ENCODE measurements at places on chromosomes 4 and X. TPM values are rescaled to one million over a fixed set of nuclear protein-coding genes. Genes with fewer than 3 reads are reported as not detected.

- no peaks in the 10 kb centered on the region for H3K36me3 ChIP-seq
- H3K4me3 ChIP-seq = no peak overlapping the region
- no peaks in the 10 kb centered on the region for H3K4me1 ChIP-seq
- no peaks in the 10 kb centered on the region for H3K27me3 ChIP-seq
- H3K27ac ChIP-seq = no peak overlapping the region
Observed at GRCh38 chr4:131296192-131296591, 1852.9 kb upstream of the PCDH10 start.

GRCh38 chrX:87299563-87300160, 217.9 kb upstream of the KLHL4 start:
- DNase-seq = peak; percentile 54
- H3K27me3 ChIP-seq = no peaks in the 10 kb centered on the region
- no peak overlapping the region for H3K27ac ChIP-seq
- H3K4me1 ChIP-seq = no peaks in the 10 kb centered on the region
- no peak overlapping the region for H3K4me3 ChIP-seq

The SPIN2A gene
- 0.51 TPM for total RNA-seq

DNA sequence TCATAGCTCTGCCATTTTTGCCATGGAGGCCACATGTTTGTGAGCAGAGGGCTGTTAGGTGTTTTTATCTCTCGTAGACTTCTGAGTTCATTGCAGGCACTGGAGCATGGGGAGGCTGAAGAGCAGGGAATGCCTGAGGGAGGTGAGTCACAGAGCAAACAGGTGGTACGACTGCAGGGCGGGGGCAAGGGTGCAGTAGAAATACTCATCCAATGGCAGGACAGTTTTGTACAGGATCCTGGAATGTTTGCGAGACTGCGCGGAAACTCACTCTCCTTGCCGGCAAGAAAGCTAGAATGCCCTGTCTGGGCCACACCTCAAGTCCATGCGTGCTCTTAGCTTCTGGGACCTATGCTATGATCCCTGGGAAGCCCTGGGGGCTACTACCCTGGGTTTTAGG, 20.0 kb upstream of the VCX2 start:
- H3K27ac ChIP-seq = no peak overlapping the region
- DNase-seq = no peak
- H3K36me3 ChIP-seq = no peaks in the 10 kb centered on the region
- no peaks in the 10 kb centered on the region for H3K4me1 ChIP-seq
- no peaks in the 10 kb centered on the region for H3K27me3 ChIP-seq
- no peak overlapping the region for H3K4me3 ChIP-seq

The ZXDB gene
- total RNA-seq = 16.7 TPM

The GPAT3 gene
- total RNA-seq = 5.1 TPM

GRCh38 chr4:140336730-140337129, 36.7 kb upstream of the SCOC start:
- no peaks in the 10 kb centered on the region for H3K4me1 ChIP-seq
- no peaks in the 10 kb centered on the region for H3K36me3 ChIP-seq
- H3K27ac ChIP-seq = no peak overlapping the region
- no peak overlapping the region for H3K4me3 ChIP-seq
- no peak for DNase-seq

The CT45A3 gene
- total RNA-seq = not detected

The CT47B1 gene
- not detected for total RNA-seq

DNA sequence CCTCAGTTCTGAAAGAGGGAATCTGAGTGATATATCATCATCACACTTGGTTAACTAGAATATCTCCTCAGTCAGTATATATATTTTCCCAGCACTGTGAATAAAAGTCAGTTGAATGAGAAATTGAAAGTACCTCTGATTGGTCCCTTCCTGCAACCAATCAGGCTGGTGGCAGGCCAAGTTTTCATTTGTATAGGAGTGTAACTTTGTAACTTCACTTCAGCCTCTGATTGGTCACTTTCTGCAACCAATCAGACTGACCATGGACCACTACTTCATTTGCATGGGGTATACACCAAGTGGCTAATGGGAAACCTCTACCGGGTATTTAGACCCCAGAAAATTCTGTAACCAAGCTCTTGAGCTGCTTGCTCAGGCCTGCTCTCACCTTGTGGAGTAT, 2.0 kb upstream of the PGK1 start:
- no peak overlapping the region for H3K4me3 ChIP-seq
- no peaks in the 10 kb centered on the region for H3K36me3 ChIP-seq
- DNase-seq = peak; percentile 16
- H3K27ac ChIP-seq = no peak overlapping the region
- H3K4me1 ChIP-seq = no peaks in the 10 kb centered on the region

The USP46 gene
- 18.3 TPM for total RNA-seq

The CENPVL1 gene
- 1.4 TPM for total RNA-seq

The AWAT2 gene
- total RNA-seq = not detected

GRCh38 chrX:44400588-44400987, 57.1 kb upstream of the EFHC2 start:
- no peaks in the 10 kb centered on the region for H3K4me1 ChIP-seq
- H3K27me3 ChIP-seq = no peaks in the 10 kb centered on the region
- DNase-seq = peak; percentile 87
- H3K4me3 ChIP-seq = no peak overlapping the region

- H3K27ac ChIP-seq = no peak overlapping the region
Observed at GRCh38 chr4:77143091-77143490, 13.9 kb upstream of the CCNG2 start.

- H3K27me3 ChIP-seq = no peaks in the 10 kb centered on the region
- H3K4me3 ChIP-seq = no peak overlapping the region
Observed at GRCh38 chr4:153220682-153221395, 16.6 kb downstream of the TRIM2 start.

DNA sequence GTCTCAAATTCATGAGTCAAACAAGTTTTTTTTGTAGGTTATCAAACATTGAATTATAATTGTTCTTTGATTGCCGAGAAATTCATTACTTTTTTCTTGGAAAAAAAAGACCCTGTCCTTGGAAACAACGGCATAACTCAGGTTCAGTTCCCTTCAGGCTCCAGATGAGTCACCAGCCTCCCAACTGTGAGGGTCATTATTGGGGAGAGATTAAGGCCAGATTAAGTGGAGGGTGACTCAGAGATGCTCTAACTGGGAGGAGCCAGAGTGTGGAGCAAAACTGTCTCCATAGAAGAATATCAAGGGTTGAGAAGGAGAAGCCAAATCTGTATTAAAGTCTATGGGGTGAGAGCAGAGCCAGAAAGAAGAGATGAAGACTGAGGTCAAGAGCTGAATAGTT, 9.6 kb downstream of the ADGRG4 start:
- H3K36me3 ChIP-seq = no peaks in the 10 kb centered on the region
- H3K27me3 ChIP-seq = no peaks in the 10 kb centered on the region
- no peak overlapping the region for H3K27ac ChIP-seq

- H3K27me3 ChIP-seq = no peaks in the 10 kb centered on the region
- H3K4me1 ChIP-seq = no peaks in the 10 kb centered on the region
- H3K27ac ChIP-seq = no peak overlapping the region
- no peaks in the 10 kb centered on the region for H3K36me3 ChIP-seq
- no peak overlapping the region for H3K4me3 ChIP-seq
- peak; percentile 40 for DNase-seq
Observed at GRCh38 chr4:5460106-5460801, 248.1 kb downstream of the EVC2 start.

The EVC2 gene
- 3.3 TPM for total RNA-seq

The DGKK gene
- 0.27 TPM for total RNA-seq

The PCYT1B gene
- total RNA-seq = 41.1 TPM

DNA sequence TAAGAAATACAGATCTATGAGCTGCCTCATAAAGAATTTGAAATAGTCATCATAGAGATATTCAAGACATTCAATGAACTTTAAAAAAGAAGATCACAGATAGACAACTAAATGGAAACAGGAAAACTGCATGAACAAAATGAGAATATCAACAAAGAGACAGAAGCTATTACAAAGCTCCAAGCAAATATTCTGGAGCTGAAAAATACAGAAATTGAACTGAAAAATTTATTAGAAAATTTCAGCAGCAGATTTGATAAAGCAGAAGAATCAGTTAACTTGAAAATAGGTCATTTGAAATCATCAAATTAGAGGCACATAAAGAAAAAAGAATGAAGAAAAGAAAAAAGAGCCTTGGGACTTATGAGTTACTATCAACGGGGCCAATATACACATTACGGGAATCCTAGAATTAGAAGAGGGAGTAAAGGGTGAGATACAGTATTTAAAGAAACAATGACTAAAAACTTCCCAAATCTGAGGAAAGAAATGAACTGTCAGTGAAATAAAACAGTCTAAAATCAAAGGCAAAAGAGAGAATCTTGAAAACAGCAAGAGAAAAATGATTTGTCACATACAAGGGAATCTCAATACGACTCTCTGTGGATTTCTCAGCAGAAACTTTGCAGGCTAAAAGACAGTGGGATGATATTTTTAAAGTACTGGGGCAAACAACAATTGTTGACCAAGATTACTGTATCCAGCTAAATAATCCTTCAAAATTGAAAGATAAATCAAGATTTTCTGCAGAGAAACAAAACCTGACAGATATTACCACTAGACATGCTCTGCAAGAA, 641.6 kb downstream of the ANKRD50 start:
- no peak for DNase-seq
- no peaks in the 10 kb centered on the region for H3K36me3 ChIP-seq
- no peak overlapping the region for H3K27ac ChIP-seq
- no peak overlapping the region for H3K4me3 ChIP-seq

Measured in cardiac muscle cell (in vitro differentiated cells and primary cell).